ENCODE measurements at places on chromosomes 7 and 10. TPM values are rescaled to one million over a fixed set of nuclear protein-coding genes. Genes with fewer than 3 reads are reported as not detected.

- H3K27ac ChIP-seq = no peak overlapping the region
- no peaks in the 10 kb centered on the region for H3K27me3 ChIP-seq
- no peak overlapping the region for H3K4me3 ChIP-seq
Observed at GRCh38 chr10:80599424-80599847, 61.7 kb downstream of the SH2D4B start.

Gene SLC26A5
- 0.42 TPM for total RNA-seq

GRCh38 chr10:5206799-5207198, 10.2 kb downstream of the AKR1C4 start:
- no peak overlapping the region for H3K4me3 ChIP-seq
- H3K27ac ChIP-seq = no peak overlapping the region
- H3K4me1 ChIP-seq = no peaks in the 10 kb centered on the region
- H3K27me3 ChIP-seq = no peaks in the 10 kb centered on the region

DNA sequence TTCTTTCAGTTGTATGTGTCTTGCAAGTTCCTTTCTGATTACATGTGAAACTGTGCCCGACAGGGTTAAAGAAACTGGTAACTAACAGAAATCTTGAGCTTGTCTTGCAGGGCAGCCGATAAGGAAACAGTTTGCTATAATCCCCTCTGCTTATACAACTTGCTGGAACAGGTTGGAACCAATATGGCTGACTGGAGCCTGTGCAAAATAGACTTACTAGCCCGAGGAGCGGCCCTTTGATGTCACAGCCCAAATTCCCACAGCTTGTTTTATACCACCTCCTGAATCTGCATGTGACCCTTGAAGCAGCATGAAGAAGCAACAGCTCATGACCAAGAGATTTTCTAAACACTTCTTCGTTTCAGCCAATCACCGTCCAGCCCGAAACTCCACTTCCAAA, 3.3 kb upstream of the YKT6 start:
- no peak overlapping the region for H3K4me3 ChIP-seq
- H3K27me3 ChIP-seq = peaks cover 14% of the 10 kb centered on the region

Gene CFAP43
- total RNA-seq = 2.5 TPM

Gene FAM107B
- 16.0 TPM for total RNA-seq

GRCh38 chr7:74289659-74290552, 699 bp downstream of the CLIP2 start:
- H3K27ac ChIP-seq = peak overlapping the region; percentile 89
- peak overlapping the region; percentile 88 for H3K4me3 ChIP-seq
- H3K36me3 ChIP-seq = no peaks in the 10 kb centered on the region
- DNase-seq = peak; percentile 62

DNA sequence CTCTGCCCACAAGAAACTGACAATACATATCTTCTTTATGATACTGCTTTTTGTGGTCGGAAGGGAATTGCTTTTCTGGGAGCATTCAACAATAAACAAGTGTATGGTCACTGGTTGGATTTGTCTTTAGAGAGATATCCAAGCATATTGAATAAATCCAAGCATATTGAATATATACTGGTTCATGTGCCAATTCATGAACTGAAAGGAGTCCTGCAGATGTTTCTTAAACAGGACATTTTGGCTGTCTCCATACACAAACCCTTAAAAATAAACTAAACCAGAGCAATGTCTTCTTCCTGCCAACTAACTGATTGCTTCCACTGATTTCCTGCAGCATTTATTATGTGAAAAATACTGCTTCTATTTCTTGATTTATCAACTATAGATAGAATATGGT, 173.9 kb downstream of the FOXP2 start:
- no peak overlapping the region for H3K27ac ChIP-seq
- no peaks in the 10 kb centered on the region for H3K4me1 ChIP-seq
- no peak for DNase-seq
- no peaks in the 10 kb centered on the region for H3K27me3 ChIP-seq
- H3K4me3 ChIP-seq = no peak overlapping the region

- peak overlapping the region; percentile 30 for H3K27ac ChIP-seq
- no peak overlapping the region for H3K4me3 ChIP-seq
- no peak for DNase-seq
- no peaks in the 10 kb centered on the region for H3K27me3 ChIP-seq
- no peaks in the 10 kb centered on the region for H3K36me3 ChIP-seq
Observed at GRCh38 chr7:137801003-137801402, 45.8 kb downstream of the DGKI start.

DNA sequence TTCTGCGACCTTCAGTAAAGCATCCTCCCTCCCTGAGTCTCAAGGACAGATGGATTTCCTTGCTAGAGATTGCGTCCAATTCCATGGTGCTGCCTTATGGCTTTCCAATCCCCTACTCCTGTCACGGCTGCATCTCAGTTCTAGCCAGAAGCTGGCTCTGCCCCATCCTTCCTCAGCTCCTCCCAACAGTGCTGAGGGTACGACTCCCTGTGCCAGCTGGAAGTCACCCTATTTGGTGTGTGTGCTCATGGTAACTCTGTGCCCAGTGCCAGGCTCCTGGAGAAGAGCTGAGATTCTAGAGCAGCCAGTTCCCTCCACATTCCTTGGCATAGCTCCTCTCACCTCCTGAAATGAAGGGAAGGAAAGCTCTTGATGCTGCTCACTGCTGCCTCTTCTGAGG, 185.0 kb upstream of the PODXL start:
- H3K4me1 ChIP-seq = no peaks in the 10 kb centered on the region
- no peak overlapping the region for H3K27ac ChIP-seq
- H3K36me3 ChIP-seq = no peaks in the 10 kb centered on the region
- DNase-seq = no peak

Gene VPS37D
- total RNA-seq = 9.8 TPM

Gene SPACDR
- total RNA-seq = 1.3 TPM

Gene FAM24B
- 2.6 TPM for total RNA-seq

DNA sequence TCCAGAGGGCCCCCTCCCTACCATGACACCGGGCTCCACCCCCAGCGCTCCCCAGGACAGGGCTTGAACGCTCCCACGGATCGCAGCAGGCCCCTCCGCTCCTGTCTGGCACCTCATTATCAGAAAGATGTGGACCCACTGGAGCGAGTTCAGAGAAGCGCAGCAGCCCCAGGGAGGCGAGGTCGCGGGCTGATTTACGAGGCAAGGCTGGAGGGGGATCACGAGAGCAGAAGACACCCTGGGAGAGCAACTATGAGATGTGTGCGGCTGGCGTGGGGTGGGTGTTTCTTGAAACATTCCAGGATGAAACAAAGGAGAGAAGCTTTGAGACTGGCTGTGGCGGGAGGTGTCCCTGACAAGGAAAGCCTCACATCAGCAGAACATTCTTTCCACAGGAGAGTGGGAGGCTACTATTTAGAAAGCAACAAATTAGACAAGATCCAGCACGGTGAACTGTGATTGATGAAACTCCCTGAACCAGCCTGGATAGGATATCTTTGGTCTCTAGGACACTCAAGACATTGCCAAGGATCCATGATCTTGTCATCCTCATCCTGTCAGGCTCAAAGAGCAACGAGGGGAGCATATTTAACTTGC, 66.0 kb downstream of the JCAD start:
- H3K27me3 ChIP-seq = no peaks in the 10 kb centered on the region
- H3K4me3 ChIP-seq = no peak overlapping the region
- no peaks in the 10 kb centered on the region for H3K36me3 ChIP-seq
- H3K27ac ChIP-seq = no peak overlapping the region

DNA sequence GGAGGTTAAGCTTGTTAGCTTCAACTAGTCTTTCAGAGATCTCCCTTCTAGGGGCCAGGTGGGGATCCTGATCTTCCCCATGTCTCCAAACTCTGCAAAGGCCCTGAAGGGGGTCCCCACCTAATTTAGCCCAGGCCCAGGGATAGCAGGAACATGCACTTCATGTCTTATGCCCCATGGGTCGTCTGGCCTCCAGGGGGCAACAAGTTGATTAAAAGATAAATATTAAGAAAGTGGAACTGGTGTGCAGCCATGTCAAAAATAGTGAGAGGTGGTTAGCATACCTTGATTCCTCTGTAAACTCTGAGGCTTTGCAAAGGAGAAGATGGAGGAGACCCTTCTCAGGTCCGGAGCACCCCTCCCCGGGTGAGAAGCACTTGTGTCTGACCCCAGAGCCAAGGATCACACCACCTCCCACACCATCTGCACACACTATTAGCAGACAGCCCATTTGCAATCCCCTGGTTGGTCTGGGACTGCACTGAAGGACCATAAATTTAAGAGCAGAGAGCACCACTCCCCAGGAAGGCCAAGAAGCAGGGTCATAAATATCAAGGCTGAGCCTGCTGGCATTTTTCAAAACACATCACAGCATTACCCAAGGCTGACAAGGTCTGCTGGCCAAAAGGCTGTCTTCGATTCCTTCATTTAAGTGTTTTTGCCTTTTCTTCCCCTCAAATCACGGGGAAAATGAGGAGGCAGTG, 44.2 kb upstream of the LRRC18 start:
- H3K4me1 ChIP-seq = no peaks in the 10 kb centered on the region
- no peak for DNase-seq
- H3K4me3 ChIP-seq = no peak overlapping the region
- H3K27me3 ChIP-seq = no peaks in the 10 kb centered on the region

GRCh38 chr7:116209561-116210070, 723 bp upstream of the TES start:
- H3K36me3 ChIP-seq = no peaks in the 10 kb centered on the region
- no peaks in the 10 kb centered on the region for H3K4me1 ChIP-seq
- H3K4me3 ChIP-seq = no peak overlapping the region
- no peaks in the 10 kb centered on the region for H3K27me3 ChIP-seq

Gene PON3
- 0.54 TPM for total RNA-seq

GRCh38 chr10:3476186-3476585, 303.6 kb upstream of the PITRM1 start:
- no peaks in the 10 kb centered on the region for H3K27me3 ChIP-seq
- H3K36me3 ChIP-seq = no peaks in the 10 kb centered on the region
- no peak overlapping the region for H3K4me3 ChIP-seq
- no peak for DNase-seq
- no peak overlapping the region for H3K27ac ChIP-seq

GRCh38 chr7:79293655-79294142, 159.8 kb downstream of the MAGI2 start:
- DNase-seq = no peak
- no peaks in the 10 kb centered on the region for H3K36me3 ChIP-seq
- H3K27me3 ChIP-seq = peaks cover 7% of the 10 kb centered on the region
- H3K27ac ChIP-seq = no peak overlapping the region
- H3K4me1 ChIP-seq = no peaks in the 10 kb centered on the region
- no peak overlapping the region for H3K4me3 ChIP-seq

GRCh38 chr7:8831376-8831775, 398.0 kb downstream of the NXPH1 start:
- no peak overlapping the region for H3K27ac ChIP-seq
- H3K36me3 ChIP-seq = no peaks in the 10 kb centered on the region
- no peaks in the 10 kb centered on the region for H3K27me3 ChIP-seq
- no peaks in the 10 kb centered on the region for H3K4me1 ChIP-seq
- DNase-seq = no peak

GRCh38 chr7:33459340-33459751, 330.0 kb downstream of the BBS9 start:
- no peak overlapping the region for H3K27ac ChIP-seq
- no peak overlapping the region for H3K4me3 ChIP-seq
- DNase-seq = peak; percentile 75
- no peaks in the 10 kb centered on the region for H3K4me1 ChIP-seq
- H3K36me3 ChIP-seq = no peaks in the 10 kb centered on the region
- no peaks in the 10 kb centered on the region for H3K27me3 ChIP-seq

DNA sequence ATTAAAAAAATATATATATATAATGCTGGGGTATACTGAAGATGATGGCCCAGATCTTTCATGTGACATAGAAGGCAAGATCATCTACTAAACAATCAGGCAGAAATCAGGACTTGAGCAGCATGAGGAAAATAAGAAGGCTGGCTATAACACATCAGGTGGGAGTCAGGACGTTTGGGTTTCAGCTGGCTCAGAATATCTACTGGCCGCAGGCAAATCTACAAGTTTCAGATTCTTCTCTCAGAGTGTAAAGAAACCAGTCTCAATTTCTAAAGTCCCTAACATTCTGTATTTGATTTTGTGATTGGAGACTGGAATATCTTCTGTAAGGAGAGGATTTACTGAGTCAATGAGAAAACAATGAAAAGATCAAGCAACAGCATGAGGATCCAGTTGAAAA, 37.7 kb upstream of the FAM3C start:
- H3K4me3 ChIP-seq = no peak overlapping the region
- H3K27ac ChIP-seq = no peak overlapping the region
- H3K36me3 ChIP-seq = no peaks in the 10 kb centered on the region
- DNase-seq = no peak

DNA sequence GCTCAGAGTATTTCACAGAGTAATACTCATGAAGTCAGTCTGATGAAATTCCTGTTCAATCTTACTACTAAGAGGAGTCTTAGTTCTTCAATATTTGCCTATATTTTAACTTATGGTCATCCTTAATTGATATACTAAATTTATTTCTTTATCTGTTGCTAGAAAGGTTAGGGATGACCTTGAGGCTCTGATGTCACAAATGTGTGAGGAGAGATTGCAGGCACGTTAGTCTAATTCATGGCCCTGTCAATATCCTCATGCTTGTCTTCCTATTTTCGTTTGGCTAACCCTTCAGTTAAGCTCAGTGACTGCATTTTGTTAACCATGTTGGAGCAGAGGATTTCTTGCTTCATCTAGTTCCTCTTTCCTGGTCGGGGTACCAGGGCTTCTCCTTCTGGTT, 704.7 kb upstream of the COBL start:
- H3K4me1 ChIP-seq = no peaks in the 10 kb centered on the region
- no peaks in the 10 kb centered on the region for H3K27me3 ChIP-seq
- DNase-seq = no peak
- H3K36me3 ChIP-seq = no peaks in the 10 kb centered on the region
- no peak overlapping the region for H3K4me3 ChIP-seq
- no peak overlapping the region for H3K27ac ChIP-seq

DNA sequence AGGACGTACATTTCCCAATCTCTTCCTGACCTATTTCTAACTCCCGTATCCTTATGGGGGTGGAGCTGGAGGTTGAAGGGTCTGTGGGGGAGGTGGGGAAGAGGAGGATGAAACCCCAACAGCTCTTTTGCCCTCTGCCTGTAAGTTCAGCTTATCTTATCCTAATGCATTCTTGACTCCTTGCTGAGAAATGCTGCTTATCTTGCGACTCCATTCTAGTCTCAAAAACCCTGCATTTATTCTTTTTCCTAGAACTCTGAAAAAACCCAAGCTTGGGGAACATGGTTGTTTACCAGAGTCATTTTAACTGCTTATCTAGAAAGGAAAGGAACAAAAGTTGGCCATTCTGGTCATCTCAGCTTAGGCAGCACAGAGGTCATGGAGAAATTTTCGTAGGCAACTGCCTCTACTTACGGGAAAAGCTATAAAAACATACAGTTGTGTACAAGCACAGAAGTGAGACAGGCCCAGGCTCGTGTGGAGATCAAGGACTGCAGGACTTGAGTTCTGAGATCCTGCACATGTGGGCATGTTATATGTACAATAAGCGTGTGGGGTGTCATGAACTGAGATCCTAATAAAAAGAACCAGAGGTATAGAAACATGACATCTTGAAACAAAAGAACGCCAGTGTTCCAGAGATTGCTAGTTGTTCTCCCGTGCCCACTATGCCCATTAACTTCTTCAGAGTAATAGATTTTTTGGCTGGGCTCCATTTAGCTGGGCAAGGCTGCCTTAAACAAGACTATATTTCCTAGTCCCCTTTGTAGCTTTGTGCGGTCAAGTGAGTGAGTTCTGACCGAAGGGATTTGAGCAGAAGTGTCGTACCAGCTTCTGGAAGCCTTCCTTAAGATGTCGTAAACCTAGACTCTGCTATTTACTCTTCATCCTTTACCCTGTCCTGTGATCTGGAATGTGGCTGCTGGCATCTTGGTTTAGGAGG, 9.6 kb downstream of the INMT start:
- H3K27me3 ChIP-seq = no peaks in the 10 kb centered on the region
- no peaks in the 10 kb centered on the region for H3K36me3 ChIP-seq
- H3K4me3 ChIP-seq = peak overlapping the region; percentile 41
- peaks cover 4% of the 10 kb centered on the region for H3K4me1 ChIP-seq
- no peak overlapping the region for H3K27ac ChIP-seq
